Hematopoietic multipotent progenitor cell treated with erythropoietin and hydrocortisone succinate and interleukin-3 and kit ligand, for 6 days (in vitro differentiated cells): ENCODE measurements at places on chromosomes 12 and 14.
A peak's percentile ranks its signal among the peaks of the same experiment; 100 is the strongest.

- DNase-seq = no peak
These were observed 16.8 kb downstream of the PELI2 start for GRCh38 chr14:56135001-56135400.

- peak; percentile 4 for DNase-seq
These were observed 244.8 kb downstream of the IPO8 start for GRCh38 chr12:30450872-30451271.

GRCh38 chr12:124872068-124872719, 8.5 kb upstream of the SCARB1 start:
- no peak for DNase-seq

GRCh38 chr12:47067176-47067575, 12.2 kb upstream of the PCED1B start:
- DNase-seq = no peak

- no peak for DNase-seq
These were observed 2.1 kb downstream of the USP5 start for GRCh38 chr12:6854036-6854435.
